ENCODE measurements at places on chromosomes 2 and 18.

DNA sequence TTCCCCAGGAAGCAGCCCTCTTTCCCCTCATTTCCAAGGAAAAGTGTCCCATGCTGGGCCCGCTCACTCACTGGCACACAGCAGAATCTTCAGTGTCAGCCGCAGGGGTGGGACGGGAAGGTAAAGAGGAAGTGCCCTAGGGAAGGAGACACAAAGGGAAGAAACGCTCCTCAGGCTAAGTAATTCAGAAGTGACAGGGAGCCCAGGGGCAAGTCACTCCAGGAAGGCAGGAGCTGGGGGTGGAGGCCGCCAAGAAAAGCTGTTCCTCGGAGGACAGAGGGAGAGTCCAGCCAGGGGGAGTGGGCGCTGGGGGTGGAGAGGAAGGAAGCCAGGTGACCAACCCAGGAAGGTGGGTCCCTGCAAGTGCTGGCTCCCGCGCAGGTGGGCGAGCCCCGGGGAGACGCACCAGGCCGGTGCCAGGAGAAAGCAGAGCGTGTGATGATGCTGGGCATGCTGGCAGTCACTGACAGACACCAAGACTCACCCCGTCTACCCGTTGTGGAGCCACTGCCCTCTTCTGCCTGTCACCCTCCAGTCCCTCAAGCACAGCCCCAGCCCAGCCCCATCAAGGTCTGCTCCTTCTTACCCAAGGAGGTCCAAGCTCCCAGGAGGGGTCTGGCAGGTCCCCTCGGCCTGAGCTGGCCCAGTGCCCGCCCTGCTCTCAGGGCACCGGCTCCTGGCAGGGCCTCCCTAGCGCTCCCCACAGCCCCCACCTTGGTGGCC is 21.7 kb downstream of the HDAC4 start:
- H3K36me3 ChIP-seq: peaks cover 3% of the 10 kb centered on the region
- H3K4me1 ChIP-seq: peaks cover 7% of the 10 kb centered on the region
- H3K4me3 ChIP-seq: no peak overlapping the region
- no peak for DNase-seq

DNA sequence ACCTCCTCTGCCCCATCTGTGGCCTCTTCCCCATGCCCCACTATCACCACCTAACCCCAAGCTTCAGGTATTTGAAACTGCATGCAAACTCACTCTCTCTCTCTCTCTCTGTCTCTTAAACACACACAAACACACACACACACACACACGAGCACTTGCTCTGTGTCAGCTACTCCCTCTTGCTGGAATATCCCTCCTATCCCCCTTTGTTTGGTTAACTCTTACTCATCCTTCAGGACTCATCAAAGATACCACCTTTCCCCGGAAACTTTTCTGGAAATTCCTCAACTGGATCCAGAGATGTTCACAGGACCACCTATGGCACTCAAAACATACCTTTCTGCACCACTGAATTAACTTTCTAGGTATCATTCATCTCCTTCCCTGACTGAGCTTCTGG is 222.8 kb upstream of the TMEM200C start:
- H3K27ac ChIP-seq: no peak overlapping the region
- no peaks in the 10 kb centered on the region for H3K36me3 ChIP-seq
- no peak overlapping the region for H3K4me3 ChIP-seq
- H3K27me3 ChIP-seq: no peaks in the 10 kb centered on the region

DNA sequence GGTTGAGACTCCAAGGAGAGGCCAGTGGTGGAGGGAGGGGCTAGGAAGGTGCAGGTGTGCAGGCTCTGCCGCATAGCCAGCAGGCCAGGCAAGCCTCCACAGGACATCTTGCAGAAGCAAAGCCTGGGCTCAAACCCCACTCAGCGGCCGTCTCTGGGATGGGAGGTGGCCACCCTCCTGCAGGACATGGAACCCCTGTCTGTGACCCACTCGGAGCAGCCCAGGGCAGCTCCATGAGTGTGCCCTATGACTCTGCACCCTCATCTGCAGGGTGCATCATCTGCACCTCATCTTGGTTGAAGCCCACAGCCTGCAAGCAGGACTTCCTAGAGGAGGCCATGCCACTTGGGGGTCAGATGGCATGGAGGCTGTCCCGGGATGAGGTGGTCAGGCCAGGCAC is 46.3 kb downstream of the GPC1 start:
- no peak overlapping the region for H3K27ac ChIP-seq
- no peaks in the 10 kb centered on the region for H3K27me3 ChIP-seq
- H3K4me1 ChIP-seq: no peaks in the 10 kb centered on the region

GRCh38 chr2:11767779-11768178 is 21.3 kb downstream of the LPIN1 start:
- no peaks in the 10 kb centered on the region for H3K4me1 ChIP-seq
- H3K27ac ChIP-seq: no peak overlapping the region
- no peak overlapping the region for H3K4me3 ChIP-seq
- H3K27me3 ChIP-seq: no peaks in the 10 kb centered on the region

GRCh38 chr2:486371-486770 is 190.8 kb downstream of the TMEM18 start:
- no peaks in the 10 kb centered on the region for H3K27me3 ChIP-seq
- no peaks in the 10 kb centered on the region for H3K4me1 ChIP-seq
- H3K27ac ChIP-seq: no peak overlapping the region
- DNase-seq: no peak
- H3K4me3 ChIP-seq: no peak overlapping the region

DNA sequence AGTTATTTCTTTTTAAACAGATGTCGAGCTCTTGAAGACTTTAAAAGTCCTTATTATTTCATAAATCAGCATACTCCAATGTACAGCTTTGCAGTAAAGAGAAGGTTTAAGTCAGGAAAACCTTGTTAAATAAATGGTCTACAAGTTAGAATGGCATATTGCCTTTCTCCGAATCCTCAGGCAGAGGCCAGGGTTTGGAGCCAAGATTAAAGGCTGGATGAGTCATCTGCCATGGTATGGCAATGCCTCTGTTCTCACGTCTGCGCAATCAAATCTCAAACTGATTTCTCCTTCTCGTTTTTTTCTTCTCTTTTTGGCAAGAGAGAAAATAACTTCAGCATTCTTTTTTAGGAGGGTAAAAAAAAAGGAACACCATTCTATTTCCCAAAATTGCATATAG is 5.6 kb upstream of the KCNJ3 start:
- no peaks in the 10 kb centered on the region for H3K36me3 ChIP-seq
- no peak overlapping the region for H3K27ac ChIP-seq
- no peaks in the 10 kb centered on the region for H3K4me1 ChIP-seq
- no peak overlapping the region for H3K4me3 ChIP-seq
- no peak for DNase-seq

DNA sequence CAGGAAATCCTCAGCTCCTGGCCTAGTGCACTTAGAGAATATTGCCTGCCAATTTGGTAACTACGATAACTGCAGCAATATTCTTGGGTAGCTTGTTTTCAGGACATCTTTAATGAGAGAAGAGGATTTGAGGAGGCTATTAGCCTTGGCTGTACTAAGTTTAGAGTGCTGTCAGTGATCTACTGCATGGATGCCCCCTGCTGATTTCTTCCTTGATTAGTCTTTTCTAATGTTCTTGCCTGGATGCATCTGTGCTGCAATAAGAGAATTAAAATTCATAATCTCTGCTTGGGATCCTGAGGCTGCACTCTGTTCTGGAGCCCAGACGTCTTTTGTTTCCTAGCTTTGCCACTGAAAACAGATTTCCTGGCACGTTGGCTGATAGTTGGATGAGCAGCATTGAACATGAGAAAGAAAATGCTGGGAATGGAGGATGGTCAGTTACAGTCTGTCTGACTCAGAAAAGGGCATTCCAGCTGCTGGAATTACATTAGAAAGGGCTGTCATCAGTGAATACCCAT is 115.4 kb downstream of the CCDC85A start:
- H3K4me3 ChIP-seq: no peak overlapping the region
- no peak overlapping the region for H3K27ac ChIP-seq
- no peaks in the 10 kb centered on the region for H3K27me3 ChIP-seq
- peaks cover 4% of the 10 kb centered on the region for H3K4me1 ChIP-seq
- no peak for DNase-seq
- H3K36me3 ChIP-seq: no peaks in the 10 kb centered on the region

- no peak overlapping the region for H3K27ac ChIP-seq
- no peak for DNase-seq
- H3K27me3 ChIP-seq: no peaks in the 10 kb centered on the region
- no peak overlapping the region for H3K4me3 ChIP-seq
- H3K4me1 ChIP-seq: no peaks in the 10 kb centered on the region
Measured at GRCh38 chr2:190978389-190979053, 35.5 kb downstream of the STAT1 start.

DNA sequence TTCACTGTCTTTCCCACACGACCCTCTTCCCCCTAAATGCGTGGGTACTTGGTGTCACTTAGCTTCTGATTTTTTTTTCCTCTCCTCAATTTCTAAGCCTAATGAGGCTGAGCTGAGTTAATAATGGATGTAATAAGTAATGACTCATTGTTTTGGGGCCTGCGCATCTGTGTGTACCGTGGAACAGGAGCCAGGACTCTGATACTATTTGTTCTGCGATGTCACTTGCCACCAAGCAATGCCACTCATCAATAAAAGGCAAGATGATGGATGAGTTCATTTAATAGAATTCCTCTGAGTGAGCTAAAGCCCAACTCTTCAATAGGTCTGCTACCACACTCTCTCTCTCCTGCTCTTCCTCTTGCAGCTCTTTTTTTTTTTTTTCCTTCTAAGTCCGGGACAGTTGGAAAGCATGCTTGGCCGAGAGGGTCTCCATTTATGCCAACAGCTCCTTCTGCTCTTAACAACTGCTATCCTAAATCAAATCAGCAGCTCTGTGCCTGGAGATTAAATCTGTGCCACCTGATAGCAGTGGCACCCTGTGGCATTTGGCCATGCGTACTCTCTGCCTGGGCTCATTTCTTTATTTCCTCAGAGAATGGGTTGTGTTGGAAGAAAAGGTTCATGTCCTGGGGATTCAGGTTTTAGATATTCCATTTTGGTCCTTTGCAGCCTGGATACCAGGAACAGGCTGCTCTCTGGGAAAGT is 1284.2 kb upstream of the PIK3C3 start:
- H3K4me1 ChIP-seq: peaks cover 3% of the 10 kb centered on the region
- no peak overlapping the region for H3K4me3 ChIP-seq

DNA sequence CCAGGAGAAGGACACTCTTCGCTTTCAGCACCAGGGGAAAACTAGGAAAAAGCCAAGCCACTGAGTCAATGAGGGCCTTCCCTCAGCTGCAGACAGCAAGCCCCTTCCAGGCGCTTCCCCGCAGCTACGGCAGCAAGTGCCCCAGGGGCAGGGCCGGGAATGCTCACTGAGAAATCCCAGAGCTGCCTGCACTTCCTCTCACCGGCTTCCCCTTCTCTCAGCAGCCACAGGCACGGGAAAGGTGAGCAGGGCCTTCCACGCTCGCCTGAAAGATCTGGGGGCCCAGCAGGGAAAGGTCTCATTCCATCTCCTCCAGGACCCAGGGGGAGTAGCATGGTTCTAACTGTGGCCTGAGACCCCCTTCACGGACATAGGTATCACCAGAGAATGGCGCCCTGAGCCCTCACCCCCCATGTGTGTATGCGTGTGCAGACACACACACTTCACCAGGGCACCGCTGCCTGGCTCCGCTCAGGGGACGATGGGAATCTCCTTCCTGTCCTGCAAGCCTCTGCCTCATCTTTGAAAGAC is 29.6 kb upstream of the FOSL2 start:
- H3K27ac ChIP-seq: no peak overlapping the region
- no peaks in the 10 kb centered on the region for H3K27me3 ChIP-seq
- H3K4me1 ChIP-seq: peaks cover 1% of the 10 kb centered on the region
- H3K4me3 ChIP-seq: no peak overlapping the region

- H3K4me3 ChIP-seq: no peak overlapping the region
- H3K4me1 ChIP-seq: peaks cover 1% of the 10 kb centered on the region
- H3K27me3 ChIP-seq: no peaks in the 10 kb centered on the region
- no peak overlapping the region for H3K27ac ChIP-seq
- no peaks in the 10 kb centered on the region for H3K36me3 ChIP-seq
- no peak for DNase-seq
Measured at GRCh38 chr2:191835539-191836350, 11.1 kb downstream of the CAVIN2 start.

GRCh38 chr18:72261590-72261989 is 282.6 kb downstream of the CBLN2 start:
- H3K4me3 ChIP-seq: no peak overlapping the region
- H3K27ac ChIP-seq: no peak overlapping the region
- H3K4me1 ChIP-seq: no peaks in the 10 kb centered on the region
- DNase-seq: no peak
- no peaks in the 10 kb centered on the region for H3K27me3 ChIP-seq

- DNase-seq: no peak
- peaks cover 4% of the 10 kb centered on the region for H3K27me3 ChIP-seq
- no peak overlapping the region for H3K4me3 ChIP-seq
- H3K4me1 ChIP-seq: no peaks in the 10 kb centered on the region
- H3K27ac ChIP-seq: no peak overlapping the region
Measured at GRCh38 chr18:13211534-13211933, 7.0 kb upstream of the LDLRAD4 start.

DNA sequence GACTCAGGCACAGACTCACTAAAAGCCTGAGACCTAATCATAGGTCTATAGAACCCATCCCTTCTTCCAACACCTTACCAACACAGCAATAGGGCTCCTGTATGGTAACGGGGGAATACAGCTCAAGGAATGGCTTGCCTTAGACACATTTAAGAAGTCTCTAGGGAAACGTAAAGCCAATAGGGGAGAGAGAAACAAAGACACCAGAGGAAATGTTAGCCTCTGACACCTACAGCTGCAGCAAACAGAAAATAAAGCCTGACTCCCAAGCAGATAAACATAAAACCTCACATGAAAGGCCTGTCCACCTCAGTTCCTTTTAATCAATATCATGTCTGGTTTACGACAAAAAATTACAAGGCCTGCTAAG is 51.1 kb upstream of the NCOA1 start:
- H3K36me3 ChIP-seq: no peaks in the 10 kb centered on the region

DNA sequence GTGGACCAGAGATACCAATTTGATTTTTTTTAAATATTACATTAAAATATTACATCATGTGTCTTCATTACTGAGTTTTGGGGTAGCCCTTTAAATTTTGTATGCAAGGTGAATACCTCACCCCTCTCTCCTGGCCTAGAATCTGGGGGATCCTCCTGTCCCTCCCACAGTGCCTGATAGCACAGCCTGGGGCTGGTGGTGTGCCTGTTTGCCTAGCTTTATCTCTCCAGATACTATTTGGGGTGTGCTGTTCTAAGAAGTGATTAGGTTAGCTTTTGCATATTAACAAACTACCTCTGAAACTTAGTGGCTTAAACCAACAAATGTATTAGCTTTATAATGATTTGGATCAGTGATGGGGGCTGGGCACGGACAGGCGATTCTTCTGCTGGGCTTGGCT is 20.7 kb upstream of the B3GNT7 start:
- H3K4me1 ChIP-seq: peaks cover 14% of the 10 kb centered on the region
- no peaks in the 10 kb centered on the region for H3K27me3 ChIP-seq
- no peaks in the 10 kb centered on the region for H3K36me3 ChIP-seq
- DNase-seq: no peak
- H3K27ac ChIP-seq: no peak overlapping the region

DNA sequence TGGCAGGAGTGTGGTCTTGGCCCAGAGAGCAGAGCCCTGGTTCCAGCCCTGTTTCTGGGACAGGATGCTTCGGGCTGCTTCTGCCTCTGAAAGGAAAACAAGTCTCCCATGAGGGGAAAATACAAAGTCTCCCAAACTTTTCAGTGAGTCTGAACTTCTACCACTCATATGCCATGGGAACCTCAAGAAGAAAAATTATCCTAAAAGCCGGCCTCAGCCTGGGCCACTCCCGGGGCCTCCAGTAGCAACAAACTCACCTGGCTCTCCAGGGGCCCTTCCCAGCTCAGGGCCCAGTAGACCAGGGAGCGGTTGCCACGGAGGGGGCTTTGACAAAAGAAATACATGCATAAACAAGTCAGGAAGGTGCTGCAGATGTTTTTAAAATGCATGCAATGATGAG is 289.2 kb upstream of the HDAC4 start:
- peaks cover 2% of the 10 kb centered on the region for H3K4me1 ChIP-seq
- H3K27me3 ChIP-seq: no peaks in the 10 kb centered on the region
- DNase-seq: no peak
- H3K4me3 ChIP-seq: no peak overlapping the region

GRCh38 chr18:7803956-7804469 is 236.9 kb downstream of the PTPRM start:
- no peak overlapping the region for H3K27ac ChIP-seq
- H3K4me1 ChIP-seq: no peaks in the 10 kb centered on the region
- H3K27me3 ChIP-seq: no peaks in the 10 kb centered on the region
- H3K4me3 ChIP-seq: no peak overlapping the region
